ENCODE measurements at places on chromosomes 11 and 22.

GRCh38 chr11:11615086-11615485, 6.7 kb downstream of the GALNT18 start:
- no peak for DNase-seq

DNA sequence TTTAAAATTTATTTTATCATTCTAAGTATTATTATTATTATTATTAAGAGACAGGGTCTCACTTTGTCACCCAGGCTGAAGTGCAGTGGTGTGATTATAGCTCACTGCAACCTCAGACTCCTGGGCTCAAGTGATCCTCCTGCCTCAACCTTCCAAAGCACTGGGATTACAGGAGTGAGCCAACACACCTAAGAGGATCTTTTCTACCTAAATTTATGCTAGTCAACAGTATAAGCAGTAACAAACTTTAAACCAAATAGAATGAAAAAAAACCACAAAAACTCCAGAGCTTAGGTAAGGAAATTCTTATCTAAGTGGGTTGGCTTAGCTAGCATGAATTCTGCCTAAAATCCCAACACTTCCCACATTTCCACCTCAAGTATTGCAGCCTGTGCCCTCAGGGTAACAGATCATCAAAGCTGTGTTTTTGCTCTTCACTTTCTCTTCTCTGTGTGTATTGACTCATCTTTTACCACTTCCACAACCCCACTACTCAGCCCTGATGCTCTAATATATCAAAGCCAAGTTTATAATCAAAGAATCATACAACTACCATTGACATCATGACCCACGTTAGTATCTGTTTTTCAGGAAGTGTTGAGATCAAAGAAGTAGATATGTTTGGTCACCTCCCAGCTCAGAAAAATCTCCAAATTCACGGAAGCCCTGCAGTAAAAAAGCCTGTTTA, 93.7 kb upstream of the SPON1 start:
- no peak for DNase-seq

- DNase-seq = no peak
These were observed 1420.7 kb downstream of the TBC1D22A start for GRCh38 chr22:48182846-48183805.

- peak; percentile 18 for DNase-seq
These were observed 574.7 kb downstream of the TBC1D22A start for GRCh38 chr22:47337161-47337621.

GRCh38 chr11:68150037-68150436, 28.8 kb upstream of the CHKA start:
- DNase-seq = no peak

- no peak for DNase-seq
These were observed 198.9 kb upstream of the ZC3H12C start for GRCh38 chr11:109894242-109894641.

- no peak for DNase-seq
These were observed 47.9 kb downstream of the KCNQ1OT1 start for GRCh38 chr11:2651826-2652271.

DNA sequence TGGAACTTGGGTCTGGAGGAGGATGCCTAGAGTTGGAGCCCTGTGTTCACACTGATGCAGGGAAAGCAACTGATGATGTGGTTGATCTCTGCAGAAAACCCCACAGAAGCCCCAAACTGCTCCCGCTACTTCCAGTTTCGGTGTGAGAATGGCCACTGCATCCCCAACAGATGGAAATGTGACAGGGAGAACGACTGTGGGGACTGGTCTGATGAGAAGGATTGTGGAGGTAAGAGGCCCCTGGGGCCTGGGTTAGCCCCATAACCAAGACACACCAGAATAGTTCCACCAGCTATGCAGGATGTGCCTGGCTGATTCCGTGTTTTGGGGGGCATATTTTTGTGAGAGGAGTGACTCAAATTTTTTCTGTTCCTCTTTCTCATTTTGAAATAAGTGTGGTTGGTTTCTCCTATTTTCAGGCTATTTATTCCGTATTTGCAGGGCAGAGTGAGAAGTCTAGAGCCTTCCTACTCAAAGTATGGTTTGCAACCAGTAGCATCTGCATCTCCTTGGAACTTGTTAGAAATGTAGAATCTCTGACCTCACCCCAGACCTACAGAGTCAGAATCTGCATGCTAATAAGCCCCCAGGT, 137.3 kb upstream of the SORL1-AS1 start:
- DNase-seq = peak; percentile 67
